ENCODE measurements at places on chromosomes 1 and 21.
A peak's percentile ranks its signal among the peaks of the same experiment; 100 is the strongest.

GRCh38 chr1:234613128-234613875, 3.3 kb upstream of the IRF2BP2 start:
- DNase-seq, result no peak

DNA sequence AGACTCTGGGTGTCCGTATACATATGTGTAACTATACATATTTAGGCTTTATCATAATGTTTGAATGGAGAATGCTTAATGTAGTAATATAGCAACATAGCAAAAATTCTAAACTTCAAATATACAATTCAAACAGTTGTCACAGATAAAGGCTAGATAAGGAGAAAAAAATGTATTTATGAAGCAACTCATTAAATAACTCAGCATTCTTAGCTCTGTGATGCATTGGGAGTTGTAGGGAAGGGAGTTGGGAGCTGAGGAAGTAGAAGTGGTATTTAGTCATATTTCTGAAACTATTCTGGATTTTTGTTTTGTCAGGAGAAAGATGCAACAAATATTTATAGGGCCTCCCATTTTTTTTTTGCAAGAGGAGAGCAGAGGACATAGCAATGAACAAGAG, 197.8 kb downstream of the PBX1 start:
- DNase-seq, result no peak

DNA sequence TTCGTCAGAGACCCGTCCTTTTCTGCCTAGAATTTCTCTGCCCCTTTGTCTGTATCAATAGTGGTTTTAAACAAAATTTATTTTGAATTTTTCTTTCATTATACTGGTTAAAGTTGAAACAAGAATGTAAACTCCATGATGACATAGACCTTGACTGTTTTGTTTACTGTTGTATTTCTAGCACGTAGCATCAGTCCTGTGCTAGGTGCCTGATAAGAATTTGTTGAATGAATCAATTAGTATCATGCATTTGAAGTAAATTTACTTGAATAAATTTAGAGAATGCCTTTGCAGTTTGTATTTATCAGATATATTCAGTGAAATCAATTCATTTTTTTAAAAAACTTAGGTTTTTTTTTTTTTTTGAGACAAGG, 69.9 kb downstream of the EPB41 start:
- DNase-seq, result no peak

DNA sequence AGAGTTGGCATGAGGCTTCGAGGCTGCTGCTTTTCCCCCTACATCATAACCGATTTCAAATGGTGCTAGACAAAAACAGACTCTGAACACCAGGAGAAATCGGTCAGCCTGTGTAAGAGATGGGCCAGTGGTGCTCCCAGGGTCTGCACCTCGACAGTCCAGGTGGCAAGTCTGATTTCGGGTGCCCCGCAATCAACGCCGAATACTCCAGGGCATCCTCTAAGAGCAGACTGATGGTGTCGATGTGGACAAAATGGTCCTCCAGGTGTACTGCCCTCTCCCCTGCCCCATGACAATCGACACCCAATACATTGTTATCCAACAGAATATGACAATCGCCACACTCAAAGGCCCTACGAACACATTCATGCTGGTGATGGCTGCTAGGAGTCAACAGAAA, 50.0 kb downstream of the CD46 start:
- no peak for DNase-seq

DNA sequence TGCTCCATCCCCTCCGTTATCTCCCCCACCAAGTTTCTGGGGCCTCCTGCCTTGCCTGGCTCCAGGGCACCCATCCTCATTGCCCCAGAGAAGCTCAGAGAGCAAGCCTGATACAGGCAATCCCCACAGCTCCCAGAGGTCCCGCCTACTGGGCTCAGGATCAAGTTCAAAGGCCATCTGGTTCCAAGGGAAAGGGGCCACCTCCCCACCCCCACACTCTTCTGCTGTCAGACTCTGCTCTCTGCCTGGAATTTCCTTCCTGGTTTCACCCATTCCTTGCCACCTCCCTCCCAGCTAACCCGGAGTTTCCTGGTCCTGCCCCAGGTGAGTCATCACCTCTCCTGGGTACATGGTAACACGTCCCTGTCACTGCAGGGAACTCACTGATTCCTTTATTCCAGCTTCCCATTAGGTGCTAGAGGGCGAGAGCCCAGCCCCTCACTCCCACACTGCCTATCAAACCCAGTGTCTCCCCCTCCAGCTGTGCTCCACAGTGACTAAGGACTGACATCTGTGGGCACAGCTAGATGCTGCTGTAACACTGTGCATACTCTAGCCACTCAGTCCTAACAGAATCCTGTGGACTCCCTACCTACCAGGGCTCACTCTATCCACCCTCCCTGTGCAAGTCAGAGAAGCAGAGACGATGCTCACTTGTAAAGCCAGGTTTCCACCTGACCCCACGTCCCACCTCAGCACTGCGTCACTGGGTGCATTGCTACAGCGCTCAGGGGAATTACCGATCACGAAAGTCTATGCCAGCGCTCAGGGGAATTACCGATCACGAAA, 21.8 kb downstream of the RSPH1 start:
- DNase-seq, result peak; percentile 65

- no peak for DNase-seq
Measured at GRCh38 chr1:52631759-52632331, 1.1 kb upstream of the SHISAL2A start.

GRCh38 chr1:176049582-176049981, 157.5 kb downstream of the COP1 start:
- DNase-seq, result no peak

DNA sequence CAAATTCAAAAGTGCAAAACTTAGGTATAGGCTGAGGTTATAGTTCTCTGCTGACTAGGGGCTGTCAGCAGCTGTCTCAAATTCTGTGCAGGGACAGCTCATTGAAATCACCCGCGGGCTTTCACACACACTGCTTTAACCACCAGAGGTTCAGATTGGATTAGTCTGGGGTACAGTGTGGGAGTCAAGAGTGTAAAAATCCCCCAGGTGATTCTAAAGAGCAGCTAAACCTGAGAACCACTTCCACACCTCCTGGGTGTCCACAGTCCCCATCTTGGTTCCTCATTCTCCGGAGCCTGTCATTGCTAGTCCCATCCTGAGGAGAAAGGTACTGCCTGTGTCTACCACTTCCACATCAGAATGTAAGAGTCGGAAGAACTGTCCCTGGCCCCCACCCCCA, 9.9 kb upstream of the TDRD10 start:
- DNase-seq, result no peak

DNA sequence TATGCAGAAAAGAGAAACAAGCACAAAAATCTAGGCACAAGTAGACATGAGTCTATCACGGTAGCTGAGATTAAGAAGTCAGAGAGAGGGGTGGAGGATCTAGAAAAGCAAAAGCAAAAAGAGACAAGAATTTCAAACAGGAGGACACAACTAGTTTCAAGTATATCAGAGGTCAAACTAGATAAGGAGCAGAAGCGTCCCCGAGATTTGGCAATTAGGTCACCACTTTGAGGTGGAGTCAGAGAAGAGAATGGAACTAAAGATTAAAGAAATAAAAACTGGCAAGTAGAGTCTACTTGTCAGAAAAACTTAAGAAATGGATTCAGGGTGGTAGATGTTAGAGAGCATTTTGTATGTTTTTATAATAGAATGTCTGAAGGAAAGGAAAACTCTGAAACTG, 2.3 kb downstream of the SF3B4 start:
- no peak for DNase-seq
